ENCODE measurements at places on chromosomes 11 and 22.

DNA sequence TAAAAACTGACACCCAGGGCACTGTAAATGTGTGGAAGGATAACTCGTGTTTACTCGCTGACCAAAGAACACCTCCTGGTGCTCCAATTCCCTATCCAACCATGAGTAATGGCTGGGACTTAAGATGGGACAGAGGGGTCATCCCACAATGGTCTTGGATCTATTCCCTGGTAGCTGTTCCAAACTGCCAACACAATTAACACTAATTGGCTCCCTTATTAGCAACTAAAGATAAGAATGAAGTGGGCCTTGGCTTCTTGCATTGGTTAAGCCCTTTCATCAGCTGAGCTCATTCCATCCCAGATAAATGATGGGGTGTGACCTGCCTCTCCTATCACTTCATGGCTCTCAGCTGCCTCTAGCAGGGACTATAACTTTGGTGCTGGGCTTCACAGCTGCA lies 1.5 kb upstream of the SIK3 start:
- no peak for DNase-seq

GRCh38 chr22:44734278-44734677 lies 18.1 kb upstream of the ARHGAP8 start:
- DNase-seq, result no peak

- no peak for DNase-seq
Observed at GRCh38 chr11:124625504-124626168, 3.0 kb downstream of the TBRG1 start.

GRCh38 chr22:25166266-25167040 lies 33.2 kb upstream of the CRYBB3 start:
- DNase-seq, result no peak

- DNase-seq, result peak; percentile 55
Observed at GRCh38 chr11:117950301-117950700, 21.1 kb upstream of the TMPRSS13 start.

GRCh38 chr11:44243595-44244343 lies 66.2 kb downstream of the ALX4 start:
- no peak for DNase-seq

DNA sequence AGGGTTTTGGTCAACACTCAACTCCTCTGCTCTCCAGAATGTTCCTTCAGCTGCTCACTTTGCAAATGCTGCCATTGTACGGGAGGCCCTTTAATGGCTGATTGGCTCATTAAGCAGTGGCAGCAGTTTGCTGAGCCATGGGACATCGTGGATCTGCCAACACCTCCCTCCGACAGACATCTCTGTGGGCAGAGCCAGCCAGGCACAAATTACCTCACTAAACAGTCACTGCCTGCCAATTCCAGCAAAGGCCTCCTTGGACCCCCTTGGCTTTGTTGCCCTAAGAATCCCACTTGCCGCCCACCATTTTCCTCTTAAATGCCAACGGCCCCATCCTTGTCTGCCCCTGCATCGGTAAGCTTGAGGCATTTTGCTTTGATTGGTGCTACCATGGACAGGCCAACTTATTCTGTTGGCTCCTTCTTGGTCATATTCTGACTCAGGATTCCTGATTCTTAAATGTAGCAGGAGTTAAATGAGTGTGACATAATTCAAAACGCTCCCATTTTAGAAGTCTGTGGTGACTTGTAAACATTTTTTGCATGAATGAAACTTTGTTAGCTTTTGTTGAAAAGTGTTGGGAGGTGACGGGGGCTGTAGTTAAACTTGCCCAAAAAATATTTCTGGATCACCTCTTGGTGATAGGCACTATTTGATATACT lies 57.5 kb upstream of the LMO2 start:
- no peak for DNase-seq

DNA sequence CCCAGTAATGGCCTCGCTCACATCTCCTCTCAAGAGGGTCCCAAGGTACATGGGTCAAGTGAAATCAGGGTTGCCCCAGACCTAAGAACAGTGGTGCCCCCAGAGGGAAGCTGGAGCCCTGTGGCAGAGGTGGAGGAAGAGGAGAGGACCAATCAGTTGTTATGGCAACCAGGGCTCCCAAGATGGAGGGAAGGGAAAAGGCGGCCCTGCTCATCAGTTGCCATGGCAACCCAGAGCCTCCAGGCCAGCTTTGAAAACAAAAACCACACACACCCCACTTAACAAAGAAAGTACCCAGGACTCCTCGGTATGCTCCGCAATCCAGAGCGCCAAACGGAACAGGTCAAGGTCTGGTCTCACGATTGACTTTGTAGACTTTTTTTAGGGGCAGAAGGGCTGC lies 53.5 kb upstream of the SLC35C1 start:
- no peak for DNase-seq

DNA sequence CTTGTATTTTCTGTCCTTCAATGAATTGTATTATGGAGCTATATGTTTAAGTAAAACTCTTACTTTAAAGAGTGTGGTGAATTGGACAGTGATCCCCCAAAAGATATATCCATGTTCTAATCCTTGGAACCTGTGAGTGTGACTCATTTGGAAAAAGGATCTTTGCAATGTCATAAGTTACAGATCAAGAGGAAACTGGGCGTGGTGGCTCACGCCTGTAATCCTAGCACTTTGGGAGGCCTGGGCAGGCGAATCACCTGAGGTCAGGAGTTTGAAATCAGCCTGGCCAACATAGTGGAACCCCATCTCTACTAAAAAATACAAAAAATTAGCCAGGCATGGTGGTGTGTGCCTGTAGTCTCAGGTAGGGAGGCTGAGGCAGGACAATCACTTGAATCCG lies 36.7 kb downstream of the ELF5 start:
- DNase-seq, result no peak

- DNase-seq, result no peak
Observed at GRCh38 chr11:2694995-2695939, 4.5 kb downstream of the KCNQ1OT1 start.

DNA sequence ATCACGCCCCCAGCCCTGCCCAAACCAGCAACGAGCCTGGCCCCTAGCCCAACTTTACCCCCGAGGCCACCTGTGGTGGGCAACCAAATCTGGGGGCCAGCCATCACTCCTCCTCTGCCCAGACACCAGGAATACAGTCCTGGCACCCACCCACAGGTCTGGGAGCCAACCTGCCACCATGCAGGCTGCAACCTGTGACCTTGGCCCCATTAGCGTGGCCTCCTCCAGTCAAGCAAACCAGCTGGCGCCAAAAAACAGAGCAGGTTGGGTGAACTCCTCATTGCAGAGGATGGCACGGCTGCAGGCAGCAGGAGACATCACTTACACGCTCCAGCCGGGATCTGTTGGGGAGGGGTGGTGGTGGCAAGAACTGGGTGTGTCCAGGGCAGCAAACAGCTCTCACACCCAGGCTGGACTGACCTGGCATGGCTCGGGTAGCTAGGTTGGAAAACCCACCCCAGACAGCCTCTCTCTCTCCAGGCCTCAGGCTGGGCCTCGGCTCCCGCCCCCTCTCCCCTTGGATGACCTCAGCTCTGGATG lies 65.5 kb upstream of the TCF20 start:
- DNase-seq, result no peak
